Fibroblast of lung (primary cell): ENCODE measurements at places on chromosomes 1 and 21. TPM values are rescaled to one million over a fixed set of nuclear protein-coding genes. Genes with fewer than 3 reads are reported as not detected.

Gene PADI3
- total RNA-seq = not detected in 2 replicates

Gene VAMP4
- total RNA-seq = 14.1 and 32.9 TPM in 2 replicates

DNA sequence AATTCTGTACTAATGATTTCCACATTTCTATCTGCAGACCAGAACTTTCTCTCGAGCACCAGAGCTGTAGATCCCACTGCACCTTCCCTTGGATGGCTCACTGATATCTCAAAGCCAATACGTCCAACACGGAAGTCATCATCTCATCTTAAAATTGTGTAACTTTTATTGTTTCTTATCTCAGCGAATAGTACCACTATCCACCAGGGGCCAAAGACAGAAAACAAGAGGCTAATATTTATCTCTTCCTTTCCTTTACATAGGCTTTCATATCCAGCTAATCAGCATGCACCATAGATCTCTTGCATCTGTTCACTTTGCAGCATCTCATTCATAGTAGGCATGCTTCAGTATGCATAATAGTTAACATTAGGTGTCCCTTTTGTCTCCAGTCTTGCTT lies 303.6 kb downstream of the PTPRC start:
- no peak overlapping the region for H3K4me3 ChIP-seq
- no peaks in the 10 kb centered on the region for H3K27me3 ChIP-seq
- H3K4me1 ChIP-seq = no peaks in the 10 kb centered on the region
- no peaks in the 10 kb centered on the region for H3K36me3 ChIP-seq
- no peak overlapping the region for H3K27ac ChIP-seq
- no peak for DNase-seq

Gene S100A5
- total RNA-seq = not detected in 2 replicates

DNA sequence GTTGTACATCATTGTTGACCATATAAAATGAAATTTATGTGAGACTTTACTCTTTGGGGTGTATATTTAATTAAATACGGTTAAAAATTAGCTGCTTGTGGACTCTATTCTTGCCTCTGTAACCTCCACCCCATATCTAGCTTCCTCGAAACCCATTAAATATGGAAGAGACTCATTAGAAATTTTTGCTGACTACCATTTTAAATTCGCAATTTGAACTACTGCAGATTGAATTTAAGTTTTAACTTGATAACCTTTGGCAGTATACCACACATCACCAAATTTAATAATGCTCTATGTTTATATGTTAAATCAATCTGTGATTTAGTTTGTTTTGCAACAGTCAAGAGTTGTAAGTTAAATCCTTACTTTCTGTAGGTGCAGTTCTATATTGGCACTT lies 88.5 kb upstream of the QSOX1 start:
- H3K27me3 ChIP-seq = no peaks in the 10 kb centered on the region
- no peak for DNase-seq
- no peaks in the 10 kb centered on the region for H3K4me1 ChIP-seq
- H3K4me3 ChIP-seq = no peak overlapping the region
- peaks cover 2% of the 10 kb centered on the region for H3K36me3 ChIP-seq
- no peak overlapping the region for H3K27ac ChIP-seq

Gene ADORA1
- total RNA-seq = 1.5 and 10.8 TPM in 2 replicates

- no peaks in the 10 kb centered on the region for H3K4me1 ChIP-seq
- no peaks in the 10 kb centered on the region for H3K36me3 ChIP-seq
These were observed 29.6 kb downstream of the FAAH start for GRCh38 chr1:46423574-46424240.

- H3K4me1 ChIP-seq = no peaks in the 10 kb centered on the region
- H3K27me3 ChIP-seq = no peaks in the 10 kb centered on the region
- no peak overlapping the region for H3K4me3 ChIP-seq
These were observed 42.7 kb downstream of the DENND2C start for GRCh38 chr1:114627107-114627506.

DNA sequence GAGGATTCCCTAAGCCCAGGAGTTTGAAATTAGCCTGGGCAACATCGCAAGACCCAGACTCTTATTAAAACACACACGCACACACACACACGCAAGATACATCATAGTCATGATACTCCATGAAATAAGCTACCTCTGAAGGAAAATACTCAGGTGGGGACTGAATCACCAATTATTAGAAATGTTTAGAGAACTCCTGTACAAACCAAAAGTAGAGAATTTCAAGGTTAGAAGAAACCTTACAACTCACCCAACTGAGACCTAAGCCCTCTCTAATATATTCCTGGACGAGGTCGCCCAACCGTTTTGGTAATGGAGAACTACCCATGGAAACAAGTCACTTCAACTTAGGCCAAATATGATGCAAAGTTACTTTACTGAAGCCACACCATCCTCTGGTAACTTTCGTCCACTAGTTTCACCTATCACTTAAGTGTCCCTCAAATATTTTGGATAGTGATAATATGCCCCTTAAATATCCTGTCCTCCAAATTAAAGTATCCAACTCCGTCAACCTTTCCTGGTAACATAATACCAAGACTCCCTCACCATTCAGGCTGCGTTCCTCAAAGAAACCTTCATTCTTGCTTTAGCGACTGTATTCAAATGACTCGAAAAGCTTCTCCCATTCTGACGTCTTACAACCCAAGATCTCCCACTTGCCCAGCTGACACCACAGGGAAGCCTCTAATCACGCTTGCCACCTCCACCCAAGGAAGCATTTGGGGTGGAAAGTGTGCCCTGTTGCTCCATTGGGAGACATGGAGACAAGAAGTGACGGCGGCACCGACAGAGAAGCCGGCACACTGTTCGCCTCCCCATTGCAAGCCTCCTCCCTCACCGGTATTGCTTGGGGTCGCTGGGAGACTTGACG lies 856 bp downstream of the NRDC start:
- peaks cover 1% of the 10 kb centered on the region for H3K36me3 ChIP-seq
- H3K4me1 ChIP-seq = peaks cover 2% of the 10 kb centered on the region
- H3K27ac ChIP-seq = peak overlapping the region; percentile 98
- peak; percentile 38 for DNase-seq
- peak overlapping the region; percentile 73 for H3K4me3 ChIP-seq
- H3K27me3 ChIP-seq = no peaks in the 10 kb centered on the region

- no peak overlapping the region for H3K4me3 ChIP-seq
- no peak overlapping the region for H3K27ac ChIP-seq
- no peaks in the 10 kb centered on the region for H3K27me3 ChIP-seq
- peaks cover 6% of the 10 kb centered on the region for H3K4me1 ChIP-seq
- no peak for DNase-seq
- peaks cover 7% of the 10 kb centered on the region for H3K36me3 ChIP-seq
These were observed 31.4 kb downstream of the SZRD1 start for GRCh38 chr1:16398371-16398953.

- no peaks in the 10 kb centered on the region for H3K27me3 ChIP-seq
- H3K27ac ChIP-seq = peak within 1 kb of the TSS; percentile 96
- H3K4me3 ChIP-seq = peak within 1 kb of the TSS; percentile 97
These were observed at the start of gene CACYBP for GRCh38 chr1:174999936-175000696. CACYBP (plus strand) TSS chr1:174999947; CDS start chr1:175000181, 234 bp downstream.

DNA sequence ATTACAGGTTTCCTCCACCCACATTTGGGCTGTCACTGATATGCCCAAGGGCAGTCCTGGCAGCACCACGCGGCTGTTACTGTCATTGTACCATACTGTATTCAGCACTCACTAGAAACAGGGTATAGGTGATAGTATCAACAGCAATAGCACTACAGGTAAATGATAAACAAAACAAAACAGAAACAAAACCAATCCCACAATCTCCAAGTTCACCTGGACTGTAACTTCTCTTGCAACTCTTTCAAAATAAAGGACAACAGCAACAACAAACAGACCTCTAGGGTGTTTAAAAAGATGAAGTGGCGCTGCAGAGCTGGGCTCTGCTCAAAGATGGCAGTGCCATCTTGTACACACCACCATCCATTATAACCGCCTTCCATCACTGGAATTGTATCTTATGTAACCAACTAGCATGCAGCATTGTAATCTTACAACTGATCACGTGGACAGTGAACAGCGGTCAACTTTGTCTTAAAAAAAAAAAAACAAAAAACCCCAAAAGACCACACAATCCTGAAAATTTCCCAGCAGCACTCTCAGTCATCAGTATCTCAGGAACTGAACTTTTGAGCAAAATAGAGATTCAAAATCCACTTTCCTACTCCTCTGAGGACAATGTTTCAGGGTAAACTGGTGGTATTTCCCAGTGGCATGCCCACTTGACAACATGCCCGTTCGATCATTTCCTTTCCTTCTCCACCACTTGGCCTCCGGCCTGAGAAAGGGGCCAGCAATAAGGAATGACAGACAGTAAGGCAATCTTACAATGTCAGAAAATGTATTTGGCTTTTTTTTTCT lies 3.8 kb downstream of the IRF2BP2 start:
- peaks cover 6% of the 10 kb centered on the region for H3K36me3 ChIP-seq
- H3K4me3 ChIP-seq = peak overlapping the region; percentile 94
- peak; percentile 70 for DNase-seq
- peak overlapping the region; percentile 94 for H3K27ac ChIP-seq
- H3K4me1 ChIP-seq = peaks cover 13% of the 10 kb centered on the region

- H3K4me3 ChIP-seq = no peak overlapping the region
- H3K27ac ChIP-seq = no peak overlapping the region
- no peaks in the 10 kb centered on the region for H3K36me3 ChIP-seq
- DNase-seq = no peak
These were observed 7.2 kb downstream of the NME7 start for GRCh38 chr1:169360415-169360814.

DNA sequence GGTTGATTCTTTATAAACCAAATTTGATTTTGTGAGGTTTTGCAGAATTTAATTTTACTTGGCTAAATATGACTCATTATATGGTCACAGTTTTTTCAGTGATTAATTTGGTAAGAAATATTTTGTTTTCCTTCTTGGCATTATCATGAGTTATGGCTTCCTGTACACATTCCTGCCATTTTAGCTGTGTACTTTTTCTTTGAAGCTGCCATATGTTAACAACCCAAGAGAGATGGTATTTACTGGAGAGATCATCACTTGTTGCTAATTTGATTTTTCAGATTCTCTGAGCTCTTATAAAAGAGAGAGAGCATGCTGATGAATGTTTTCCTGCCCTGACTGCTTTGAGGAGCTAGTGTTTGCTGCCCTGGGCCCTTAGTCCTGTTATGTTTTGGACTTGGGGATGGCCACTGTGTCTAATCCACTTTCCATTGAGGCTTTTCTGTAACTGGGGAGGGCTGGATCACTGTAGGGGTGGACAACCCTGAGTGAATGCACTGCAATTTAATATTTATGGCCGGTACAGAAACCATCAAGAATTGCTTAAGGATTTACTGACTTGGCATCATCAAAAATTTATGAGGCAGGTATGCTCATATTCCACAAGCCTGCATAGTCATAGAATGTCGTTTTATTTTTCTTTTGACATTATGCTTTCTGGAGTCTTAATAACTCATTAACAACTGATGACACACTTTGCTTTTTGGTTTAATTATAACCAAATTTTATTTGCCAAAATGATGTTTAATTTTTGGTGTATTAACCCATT lies 200.9 kb downstream of the DISC1 start:
- no peaks in the 10 kb centered on the region for H3K27me3 ChIP-seq
- no peaks in the 10 kb centered on the region for H3K36me3 ChIP-seq
- H3K4me1 ChIP-seq = peaks cover 9% of the 10 kb centered on the region
- H3K4me3 ChIP-seq = no peak overlapping the region
- peak overlapping the region; percentile 76 for H3K27ac ChIP-seq
- DNase-seq = peak; percentile 53

DNA sequence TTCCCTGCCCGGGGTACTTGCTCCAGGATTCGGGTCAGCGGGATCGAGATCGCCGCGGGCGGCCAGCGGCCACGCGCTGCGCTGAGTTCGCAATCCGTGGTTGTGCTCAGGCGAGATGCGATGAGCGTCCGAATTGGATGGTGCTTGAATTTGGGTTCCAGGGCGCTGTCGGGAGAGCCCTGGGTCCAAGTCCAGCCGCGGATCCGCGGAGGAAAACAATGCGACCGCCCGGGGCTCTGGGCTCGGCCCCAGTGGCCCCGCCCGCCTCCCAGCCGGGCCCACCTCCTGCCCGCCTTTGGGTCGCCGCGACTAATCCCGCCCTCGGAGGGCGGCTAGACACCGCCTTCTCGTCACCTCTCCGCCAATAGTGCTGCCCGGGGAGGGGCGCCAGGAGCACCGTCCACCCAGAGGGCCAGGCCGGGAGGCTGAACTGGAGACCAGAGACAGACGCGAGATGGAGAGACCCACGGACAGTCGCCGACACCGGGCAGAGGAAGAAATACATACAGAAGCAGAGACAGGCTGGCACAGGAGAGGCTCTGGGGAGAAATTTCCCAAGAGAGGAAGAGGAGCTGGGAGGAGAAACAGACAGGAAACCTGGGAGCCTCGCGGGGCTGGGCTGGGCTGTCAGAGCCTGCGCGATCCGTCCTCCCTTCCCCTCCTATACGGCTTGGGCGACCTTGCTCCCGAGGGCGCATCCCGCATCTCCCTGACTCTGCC lies at the start of gene SEMA6C:
Gene SEMA6C, minus strand, starts transcription at position 220 of the 720 bp plus-strand sequence. CDS start 4,010 bp downstream, outside the sequence.
- H3K27me3 ChIP-seq = peaks cover 3% of the 10 kb centered on the region
- no peak within 1 kb of the TSS for H3K27ac ChIP-seq
- DNase-seq = peak; percentile 90
- no peaks in the 10 kb centered on the region for H3K36me3 ChIP-seq
- peaks cover 10% of the 10 kb centered on the region for H3K4me1 ChIP-seq

Gene ETV3L
- total RNA-seq = not detected in 2 replicates

GRCh38 chr1:196608390-196609369 lies at the start of gene KCNT2:
KCNT2 (minus strand) TSS chr1:196608440; CDS start chr1:196608309, 131 bp downstream.
- H3K27me3 ChIP-seq = no peaks in the 10 kb centered on the region
- peaks cover 3% of the 10 kb centered on the region for H3K4me1 ChIP-seq
- H3K36me3 ChIP-seq = no peaks in the 10 kb centered on the region
- H3K27ac ChIP-seq = no peak within 1 kb of the TSS
- H3K4me3 ChIP-seq = peak within 1 kb of the TSS; percentile 98
- peak; percentile 88 for DNase-seq

- no peak overlapping the region for H3K4me3 ChIP-seq
- H3K36me3 ChIP-seq = peaks cover 5% of the 10 kb centered on the region
- no peak overlapping the region for H3K27ac ChIP-seq
- DNase-seq = peak; percentile 42
These were observed 27.9 kb downstream of the DIP2A start for GRCh38 chr21:46486481-46487126.

Gene RUNX1
- total RNA-seq = 21.6 and 41.6 TPM in 2 replicates

Gene ACTN2
- total RNA-seq = under 0.01 and 0.17 TPM in 2 replicates

GRCh38 chr1:169099561-169099960 lies 6.9 kb upstream of the ATP1B1 start:
- H3K27me3 ChIP-seq = no peaks in the 10 kb centered on the region
- no peak overlapping the region for H3K4me3 ChIP-seq
- peaks cover 6% of the 10 kb centered on the region for H3K4me1 ChIP-seq
- H3K27ac ChIP-seq = no peak overlapping the region

GRCh38 chr1:243628476-243628907 lies 221.6 kb downstream of the AKT3 start:
- H3K4me1 ChIP-seq = no peaks in the 10 kb centered on the region
- peak; percentile 21 for DNase-seq
- no peak overlapping the region for H3K27ac ChIP-seq
- no peaks in the 10 kb centered on the region for H3K27me3 ChIP-seq
- no peak overlapping the region for H3K4me3 ChIP-seq

GRCh38 chr1:164466001-164466421 lies 93.0 kb upstream of the PBX1 start:
- no peaks in the 10 kb centered on the region for H3K36me3 ChIP-seq
- H3K4me3 ChIP-seq = no peak overlapping the region
- H3K4me1 ChIP-seq = no peaks in the 10 kb centered on the region

Gene SPRR2A
- total RNA-seq = not detected in 2 replicates

- H3K27me3 ChIP-seq = no peaks in the 10 kb centered on the region
- H3K4me3 ChIP-seq = no peak overlapping the region
- H3K36me3 ChIP-seq = no peaks in the 10 kb centered on the region
These were observed 165.5 kb upstream of the ESRRG start for GRCh38 chr1:216888731-216889130.
